Neural crest cell (in vitro differentiated cells): ENCODE measurements at places on chromosomes 4 and X.
A peak's percentile ranks its signal among the peaks of the same experiment; 100 is the strongest.

- no peak for DNase-seq
Measured at GRCh38 chrX:133580625-133581024, 165.3 kb upstream of the GPC4 start.

- no peak for DNase-seq
Measured at GRCh38 chrX:151268836-151269235, 92.5 kb downstream of the GPR50 start.

GRCh38 chr4:138698641-138699040 is 316.9 kb upstream of the NOCT start:
- no peak for DNase-seq

DNA sequence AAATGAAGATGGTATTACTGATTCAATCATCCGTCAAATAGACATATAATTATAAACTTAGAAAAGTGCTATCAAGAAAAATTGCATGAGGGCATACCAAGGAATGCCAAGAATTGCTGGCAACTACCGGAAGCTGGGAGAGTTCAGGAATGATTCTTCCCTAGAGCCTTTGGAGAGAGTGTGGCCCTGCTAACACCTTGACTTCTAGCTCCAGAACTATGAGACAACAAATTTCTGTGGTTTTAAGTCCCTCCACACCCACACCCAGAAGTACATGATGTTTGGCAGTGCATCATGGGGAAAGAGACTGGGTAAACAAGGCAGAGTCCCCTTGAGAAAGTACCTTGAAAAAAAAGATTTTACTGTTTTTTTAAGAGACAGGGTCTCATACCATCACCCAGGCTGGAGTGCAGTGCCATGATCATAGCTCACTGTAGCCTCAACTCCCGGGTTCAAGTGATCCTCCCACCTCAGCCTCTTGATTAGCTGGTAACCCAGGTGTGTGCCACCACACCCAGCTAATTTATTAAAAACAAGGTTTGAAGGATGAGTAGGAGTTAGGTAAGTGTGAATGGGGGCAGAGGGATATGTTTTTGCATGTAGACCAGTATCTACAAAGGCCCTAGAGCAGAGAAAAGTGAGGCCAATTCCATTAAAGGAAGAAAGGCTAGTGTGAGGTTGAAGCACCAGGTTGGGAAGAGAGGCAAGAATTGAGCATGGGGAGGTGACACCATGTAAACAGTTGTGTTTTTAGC is 53.1 kb downstream of the GSX2 start:
- DNase-seq: no peak

DNA sequence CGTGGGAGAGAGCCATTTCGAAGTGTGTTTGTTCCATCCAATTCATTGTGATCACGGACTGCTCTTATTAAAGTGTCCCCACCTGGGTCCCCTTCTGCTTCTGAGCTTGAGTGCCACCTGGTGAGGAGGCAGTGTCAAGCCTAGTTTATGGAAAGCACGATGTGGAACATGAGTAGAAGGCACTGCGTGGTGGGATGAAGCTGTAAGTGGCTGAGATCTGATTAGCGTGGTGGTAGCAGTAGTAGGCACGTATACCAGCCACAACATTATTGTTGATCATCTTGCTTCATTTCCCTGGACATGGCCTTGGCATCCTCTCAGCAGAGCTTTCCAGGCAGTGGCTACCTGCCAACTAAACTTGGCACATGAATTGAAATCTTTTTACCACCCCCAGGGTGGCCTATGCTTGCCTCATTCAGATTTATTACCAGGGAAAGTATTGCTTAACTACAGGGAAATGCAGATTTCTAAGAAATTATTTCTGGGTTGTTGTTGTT is 46.4 kb downstream of the GPAT3 start:
- DNase-seq: no peak

DNA sequence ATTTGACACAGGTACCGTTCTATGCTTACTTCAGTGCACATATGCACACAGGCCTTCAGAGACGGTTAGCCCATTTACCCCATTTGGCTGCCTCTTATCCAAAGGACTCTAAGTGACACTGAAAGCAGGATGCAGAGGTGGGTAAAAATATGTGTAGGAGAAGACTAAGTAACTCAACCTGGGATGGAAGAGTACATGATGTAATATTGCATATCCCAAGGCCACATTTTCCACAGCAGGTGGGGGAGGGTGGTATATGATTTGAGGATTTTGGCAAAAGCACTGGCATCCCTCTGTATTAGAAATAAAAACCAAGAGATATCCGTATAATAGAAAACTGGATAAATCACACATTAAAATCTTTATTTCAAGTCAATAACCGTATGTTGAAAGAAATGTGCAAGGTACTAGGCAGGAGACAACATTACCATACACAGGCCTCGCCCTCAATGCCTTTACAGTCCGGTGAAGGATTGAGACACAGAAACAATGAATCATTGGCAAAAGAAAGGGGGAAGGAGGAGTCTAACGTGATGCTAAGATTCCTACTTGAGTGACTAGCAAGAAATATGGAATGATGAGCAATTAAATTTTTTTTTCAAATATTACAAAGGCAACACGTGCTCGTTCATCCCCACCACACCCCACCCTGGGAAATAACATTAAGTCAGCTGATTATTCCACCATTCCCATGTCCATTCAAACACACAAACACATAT is 161.0 kb upstream of the RASGEF1B start:
- no peak for DNase-seq

GRCh38 chr4:137375111-137375850 is 157.0 kb downstream of the PCDH18 start:
- no peak for DNase-seq

GRCh38 chr4:111959222-111959621 is 186.0 kb upstream of the FAM241A start:
- DNase-seq: no peak

GRCh38 chrX:133660281-133660680 is 245.0 kb upstream of the GPC4 start:
- DNase-seq: no peak

DNA sequence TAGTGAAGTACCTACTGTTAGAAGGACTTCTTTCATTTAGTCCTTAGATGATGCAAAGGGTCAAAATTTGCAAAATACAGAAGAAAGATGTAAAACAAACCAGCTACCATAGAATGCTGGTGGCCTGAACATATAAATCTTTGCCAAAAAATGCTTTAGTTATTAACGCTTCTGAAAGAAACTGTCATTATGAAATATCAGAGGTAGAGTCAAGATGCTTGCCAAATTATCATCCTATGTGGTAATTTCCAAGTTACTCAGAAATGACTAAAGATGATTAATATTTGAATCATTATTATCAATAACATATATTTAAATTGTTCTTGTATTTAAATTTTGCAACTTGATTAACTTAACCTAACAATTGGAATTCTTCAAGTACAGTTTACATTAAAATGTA is 588.4 kb upstream of the FAM241A start:
- no peak for DNase-seq

DNA sequence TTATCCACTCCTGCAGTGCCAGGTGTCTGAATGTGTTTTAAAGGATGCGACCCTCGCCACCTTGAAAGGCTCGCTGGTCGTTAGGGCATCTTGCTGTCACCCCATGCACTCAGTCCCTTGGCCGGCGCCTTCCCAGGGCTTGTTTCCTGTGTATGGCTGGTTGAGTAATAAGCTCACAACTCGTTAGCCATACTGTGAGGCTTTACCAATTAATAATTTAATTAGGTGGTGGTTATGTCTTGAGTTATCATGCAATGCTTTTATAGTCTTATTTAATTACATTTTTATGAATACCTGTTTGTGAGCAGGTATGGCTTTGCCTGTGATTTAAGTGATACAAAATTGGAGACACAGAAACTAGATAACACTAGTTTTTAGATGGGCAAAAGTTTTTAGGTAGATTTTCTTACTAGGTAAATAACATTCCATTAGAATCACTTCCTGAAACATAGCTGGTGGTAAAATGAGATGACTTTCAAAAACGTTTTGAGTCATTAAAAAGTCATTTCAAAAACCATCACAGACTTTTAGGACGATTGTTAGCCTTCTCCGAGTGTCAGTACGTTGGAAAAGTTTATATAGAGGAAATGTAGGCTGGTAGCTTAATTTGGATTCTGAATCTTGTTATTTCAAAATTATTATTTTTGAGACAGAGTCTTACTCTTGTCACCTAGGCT is 18.2 kb downstream of the PTTG2 start:
- peak; percentile 8 for DNase-seq

GRCh38 chr4:29467044-29467717 is 1253.0 kb upstream of the PCDH7 start:
- no peak for DNase-seq

- no peak for DNase-seq
Measured at GRCh38 chrX:111876646-111877045, 665 bp downstream of the TRPC5OS start.

- DNase-seq: no peak
Measured at GRCh38 chrX:133653358-133653757, 238.1 kb upstream of the GPC4 start.

GRCh38 chr4:63393544-63393943 is 1015.7 kb downstream of the TECRL start:
- DNase-seq: no peak
